Activated CD8-positive, alpha-beta memory T cell treated with anti-CD3 and anti-CD28 coated beads for 48 hours (primary cell): ENCODE measurements at places on chromosomes 4 and X.

DNA sequence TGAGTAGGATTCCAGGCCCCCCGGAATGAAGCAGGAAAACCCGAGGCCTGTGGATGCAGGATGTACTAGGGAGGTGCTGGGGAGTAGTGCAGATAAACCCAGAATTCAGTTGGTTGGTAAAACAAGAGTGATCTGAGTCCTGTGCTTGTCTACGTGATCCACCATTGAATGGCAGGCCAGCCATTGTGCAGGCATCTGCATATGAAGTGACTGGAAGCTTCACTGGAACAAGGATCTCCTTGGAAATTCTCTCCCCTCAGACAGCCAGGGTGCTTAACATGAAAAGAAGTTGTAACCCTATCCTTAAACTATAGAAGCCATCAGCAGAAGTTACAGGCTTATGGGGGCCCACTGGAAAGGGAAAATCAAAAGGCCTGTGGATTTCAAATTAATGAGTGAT lies 656 bp upstream of the GSPT2 start:
- DNase-seq = no peak

DNA sequence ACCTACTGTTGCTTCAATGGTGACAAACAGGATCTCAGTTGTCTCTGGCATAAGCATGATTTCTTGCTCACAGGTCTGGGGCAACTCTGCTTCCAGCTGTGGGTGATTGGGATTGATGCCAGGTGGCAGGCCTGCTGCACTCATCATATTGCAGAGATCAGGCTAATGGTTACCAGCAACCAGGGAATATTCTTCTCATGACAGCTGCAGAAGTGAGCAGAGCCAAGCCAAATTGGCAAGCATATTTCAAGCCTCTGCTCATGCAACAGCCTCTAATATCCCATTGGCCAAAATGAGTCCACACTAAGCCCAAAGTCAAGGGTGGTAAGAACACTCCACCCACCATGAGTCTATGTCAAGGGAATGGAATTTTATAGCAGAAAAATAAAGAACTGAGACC lies 26.7 kb upstream of the TBC1D19 start:
- no peak for DNase-seq

GRCh38 chrX:106933538-106933961 lies 13.3 kb downstream of the CLDN2 start:
- no peak for DNase-seq

- no peak for DNase-seq
Observed at GRCh38 chr4:89166971-89167475, 55.7 kb downstream of the TIGD2 start.

GRCh38 chr4:5708449-5709206 lies at the start of gene EVC2:
TSS of gene EVC2 (minus strand) at chr4:5708559. CDS start at chr4:5708513, 46 bp downstream.
- no peak for DNase-seq

- DNase-seq = no peak
Observed at GRCh38 chrX:19190902-19191301, 68.6 kb upstream of the ADGRG2 start.

DNA sequence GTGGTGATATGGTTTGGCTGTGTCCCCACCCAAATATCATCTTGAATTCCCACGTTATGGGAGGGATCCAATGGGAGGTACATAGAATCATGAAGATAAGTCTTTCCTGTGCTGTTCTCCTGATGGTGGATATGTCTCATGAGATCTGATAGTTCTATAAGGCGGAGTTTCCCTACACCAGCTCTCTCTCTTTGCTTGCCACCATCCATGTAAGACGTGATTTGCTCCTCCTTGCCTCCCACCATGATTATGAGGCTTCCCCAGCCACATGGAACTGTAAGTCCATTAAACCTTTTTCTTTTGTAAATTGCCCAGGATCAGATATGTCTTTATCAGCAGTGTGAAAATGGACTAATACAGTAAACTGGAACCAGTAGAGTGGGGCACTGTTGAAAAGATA lies 39.5 kb downstream of the HSD17B13 start:
- DNase-seq = no peak

DNA sequence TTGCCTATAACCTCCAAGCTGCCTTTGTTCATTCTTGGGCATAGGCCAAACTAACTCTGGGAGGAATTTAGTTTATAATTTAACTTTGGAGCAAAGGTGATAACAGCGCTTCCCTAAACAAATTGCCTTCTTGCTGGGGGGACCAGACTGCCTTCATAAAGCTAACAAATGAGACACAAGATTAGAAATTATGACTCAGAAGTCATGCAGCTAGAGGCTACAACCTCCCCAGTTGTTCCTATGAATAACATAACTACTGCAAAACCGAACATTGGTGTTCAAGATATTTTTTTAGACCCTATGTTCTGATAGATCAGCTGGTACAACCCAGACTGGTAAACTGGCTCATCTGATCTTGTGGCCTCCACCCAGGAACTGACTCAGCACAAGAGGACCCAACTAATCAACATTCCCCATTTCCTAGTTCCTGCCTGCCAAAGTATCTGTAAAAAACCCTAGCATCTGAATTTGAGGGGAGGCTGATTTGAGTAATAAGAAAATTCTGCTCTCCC lies 22.0 kb upstream of the TMPRSS11B start:
- DNase-seq = no peak

- DNase-seq = no peak
Observed at GRCh38 chr4:98522062-98522461, 136.3 kb downstream of the TSPAN5 start.

- no peak for DNase-seq
Observed at GRCh38 chr4:80219301-80220025, 22.2 kb downstream of the PRDM8 start.

DNA sequence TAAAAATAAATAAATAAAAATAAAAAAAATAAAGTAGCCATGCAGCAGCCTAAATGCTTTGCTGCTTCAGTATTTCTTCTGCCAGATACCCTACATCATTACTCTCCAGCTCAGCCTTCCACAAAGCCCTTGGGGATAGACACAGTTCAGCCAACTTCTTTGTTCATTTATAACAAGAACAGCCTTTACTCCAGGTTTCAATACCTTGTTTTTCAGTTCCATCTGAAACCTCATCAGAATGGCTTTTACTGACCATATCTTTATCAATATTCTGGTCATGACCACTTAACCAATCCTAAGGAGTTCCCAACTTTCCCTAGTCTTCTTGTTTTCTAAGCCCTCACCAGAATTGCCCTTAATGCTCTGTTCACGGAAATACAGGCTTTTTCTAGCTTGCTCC lies 128.3 kb upstream of the MED14 start:
- no peak for DNase-seq

DNA sequence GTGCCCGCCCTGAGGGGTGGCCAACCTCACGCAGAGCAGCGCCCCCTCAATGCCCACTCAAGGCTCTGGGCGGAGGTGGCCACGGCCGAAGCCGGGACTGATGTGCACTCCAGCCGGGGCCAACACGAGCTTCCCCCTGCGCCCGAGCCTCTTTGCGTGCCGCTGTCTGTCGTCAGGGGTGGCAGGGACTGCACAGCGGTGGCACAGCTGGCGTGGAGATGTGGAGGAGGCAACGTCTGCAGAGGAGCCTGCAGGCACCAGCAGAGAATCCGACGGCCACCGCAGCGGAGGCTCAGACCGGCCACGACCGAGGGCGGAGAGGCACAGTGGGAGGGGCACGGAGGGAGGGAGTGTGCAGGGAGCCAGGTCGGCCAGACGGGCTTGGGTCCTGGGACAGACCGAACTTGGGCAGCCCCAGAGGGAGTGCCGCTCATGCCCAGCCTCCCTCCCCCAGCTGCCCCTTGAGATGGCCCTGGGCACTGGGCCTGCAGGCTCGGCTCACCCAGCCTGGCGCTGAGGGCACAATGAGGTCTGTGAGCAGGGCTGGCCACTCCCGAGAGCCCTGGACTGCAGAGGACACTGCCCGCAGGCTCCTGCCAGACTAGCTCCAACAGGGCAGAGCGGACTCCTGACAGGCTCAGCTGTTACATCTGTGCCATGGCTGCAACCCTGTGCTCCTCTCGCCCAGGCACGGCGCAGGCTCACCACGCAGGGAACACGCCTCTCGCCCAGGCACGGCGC lies 46.5 kb upstream of the CPLX1 start:
- no peak for DNase-seq

GRCh38 chrX:110462957-110463356 lies 104.3 kb downstream of the RTL9 start:
- DNase-seq = no peak

DNA sequence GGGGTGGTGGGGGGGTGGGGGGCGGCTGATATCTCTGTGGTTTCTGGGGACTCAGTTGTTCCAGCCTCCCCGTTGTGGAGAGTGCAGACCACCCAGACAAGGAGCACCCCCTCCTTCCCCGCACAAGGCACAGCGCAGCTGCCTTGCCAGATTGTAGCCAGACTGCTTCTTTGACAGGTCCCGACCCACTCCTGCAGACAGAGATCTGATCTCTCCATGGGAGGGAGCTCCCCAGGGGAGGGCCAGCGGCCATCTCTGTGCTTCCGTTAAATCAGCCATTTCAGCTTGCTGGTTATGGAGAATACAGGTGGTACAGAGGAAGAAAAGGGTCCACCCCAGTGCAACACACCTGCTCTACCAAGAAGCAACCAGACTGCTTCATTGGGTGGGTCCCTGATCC lies 80.8 kb downstream of the FGF16 start:
- no peak for DNase-seq

- no peak for DNase-seq
Observed at GRCh38 chr4:42167709-42168108, 15.3 kb upstream of the BEND4 start.

- no peak for DNase-seq
Observed at GRCh38 chr4:186058253-186058979, 10.5 kb upstream of the TLR3 start.

DNA sequence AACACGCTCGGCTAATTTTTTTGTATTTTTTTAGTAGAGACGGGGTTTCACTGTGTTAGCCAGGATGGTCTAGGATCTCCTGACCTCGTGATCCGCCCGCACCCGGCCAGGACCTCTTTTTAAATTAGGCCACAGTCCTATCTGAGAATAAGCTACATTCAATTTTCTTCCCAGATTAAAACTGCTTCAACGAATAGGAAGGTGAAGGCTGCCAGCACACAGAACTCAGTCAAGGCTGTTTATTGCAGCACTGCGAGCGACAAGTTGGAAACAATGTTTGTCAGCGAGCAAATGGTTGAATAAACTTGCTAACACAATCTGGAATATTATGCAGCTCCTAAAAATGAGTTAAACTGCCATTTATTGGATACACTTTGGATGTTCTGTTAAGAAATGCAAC lies 1.9 kb downstream of the GRPEL1 start:
- no peak for DNase-seq

- DNase-seq = no peak
Observed at GRCh38 chr4:71288875-71289274, 49.9 kb upstream of the SLC4A4 start.

- no peak for DNase-seq
Observed at GRCh38 chrX:82224961-82225360, 1023.1 kb downstream of the SH3BGRL start.

- no peak for DNase-seq
Observed at GRCh38 chrX:54747733-54748393, 50.2 kb downstream of the ITIH6 start.

- DNase-seq = no peak
Observed at GRCh38 chr4:148376151-148376550, 66.1 kb downstream of the NR3C2 start.

DNA sequence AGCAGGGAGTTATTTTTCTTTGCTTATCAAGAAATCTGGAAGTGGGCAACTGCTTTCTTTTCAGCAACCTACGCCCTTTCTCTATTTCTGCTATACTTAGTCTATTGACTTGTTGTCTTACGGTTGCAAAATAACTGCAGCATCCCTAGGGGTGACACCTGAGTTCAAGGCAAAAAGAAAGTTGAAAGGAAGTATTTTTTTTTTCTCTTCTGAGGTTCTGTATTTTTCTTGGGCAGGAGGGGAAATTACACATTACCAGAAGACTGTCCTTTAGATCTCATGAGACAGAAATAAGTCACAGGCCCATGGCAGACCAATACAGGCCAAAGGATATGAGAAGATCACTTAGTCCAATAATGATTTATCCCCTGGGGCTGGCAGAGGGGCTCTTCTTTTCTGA lies 204.7 kb upstream of the CASK start:
- no peak for DNase-seq

GRCh38 chrX:15606136-15606535 lies 5.4 kb upstream of the ACE2 start:
- DNase-seq = no peak

DNA sequence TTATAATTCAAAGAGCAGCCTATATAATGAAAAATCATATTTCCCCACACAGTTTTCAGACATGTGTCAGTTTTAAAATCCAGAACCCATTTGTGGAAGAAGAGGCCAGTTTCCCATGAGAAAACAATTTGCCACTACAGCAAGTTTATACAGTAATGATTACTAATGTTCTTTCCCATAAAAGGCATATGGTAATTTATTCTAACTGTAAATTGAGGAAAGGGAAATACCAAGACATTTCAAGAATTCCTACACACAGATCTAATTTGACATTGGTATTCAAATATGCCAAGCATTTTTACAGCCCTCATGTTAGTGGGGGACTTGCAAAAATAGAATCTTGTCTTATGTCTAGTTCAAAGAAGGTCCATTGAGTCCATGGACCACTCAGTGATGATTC lies 1368.6 kb downstream of the FSTL5 start:
- DNase-seq = no peak

DNA sequence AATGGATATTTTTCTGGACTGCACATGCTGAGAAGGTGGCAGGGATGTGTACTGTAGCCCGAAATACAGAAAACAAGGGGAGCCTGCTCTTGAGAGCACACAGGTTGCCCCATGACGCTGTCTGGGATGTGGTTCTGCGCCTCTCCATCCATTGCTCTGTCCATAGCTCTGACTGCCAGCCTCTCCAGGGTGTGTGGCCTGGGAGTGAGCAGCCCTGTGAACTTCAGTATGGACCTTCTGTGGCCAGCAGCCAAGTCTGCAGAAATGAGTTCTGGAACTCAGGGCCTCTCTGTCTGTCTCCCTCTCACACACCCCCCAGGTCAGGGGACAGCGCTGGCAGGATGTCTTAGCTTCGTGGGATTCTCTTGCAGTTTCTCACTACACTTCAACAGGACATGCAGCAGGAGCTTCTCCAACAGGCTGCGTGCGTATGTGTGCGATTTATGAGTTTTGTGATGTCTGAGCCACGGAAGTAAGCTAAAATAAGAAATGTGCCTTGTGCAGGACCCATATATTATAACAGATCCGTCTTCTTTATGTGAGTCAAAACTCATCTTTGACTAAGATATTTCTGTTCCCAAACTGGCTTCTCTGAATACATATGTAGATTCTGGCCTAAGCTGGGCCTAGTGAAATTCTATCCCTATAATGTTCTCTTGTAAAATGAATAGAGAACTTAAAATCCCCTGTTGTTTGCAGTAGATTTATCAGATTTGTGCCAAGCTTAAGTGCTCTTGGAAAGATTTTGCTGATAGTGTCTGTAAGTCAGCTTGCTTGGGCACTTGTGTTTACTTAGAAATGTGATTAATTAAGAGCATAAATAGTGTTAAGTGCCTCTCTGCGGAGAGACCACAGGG lies 40.0 kb downstream of the PROM1 start:
- DNase-seq = no peak

DNA sequence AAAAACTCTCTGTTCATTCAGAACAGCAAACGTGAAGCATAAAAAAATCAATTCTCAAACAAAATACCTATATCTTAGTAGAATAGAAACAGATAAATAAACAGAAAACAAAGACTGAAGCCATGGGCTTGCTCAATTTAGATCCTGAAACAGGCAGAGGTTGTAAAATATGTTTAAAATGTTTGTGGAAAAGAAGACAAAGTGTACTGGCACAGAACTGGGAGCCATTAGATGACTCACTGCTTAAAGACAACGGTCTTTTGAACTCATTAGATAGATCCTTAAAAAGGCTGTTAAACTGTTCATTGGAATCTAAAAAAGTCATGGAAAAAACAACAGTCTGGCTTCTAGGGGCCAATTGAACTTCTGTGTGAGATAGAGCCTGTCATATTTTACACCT lies 247.0 kb upstream of the NDST4 start:
- no peak for DNase-seq

GRCh38 chr4:77593993-77594392 lies 11.6 kb upstream of the CXCL13 start:
- no peak for DNase-seq
